ENCODE measurements at places on chromosomes 4 and X.

DNA sequence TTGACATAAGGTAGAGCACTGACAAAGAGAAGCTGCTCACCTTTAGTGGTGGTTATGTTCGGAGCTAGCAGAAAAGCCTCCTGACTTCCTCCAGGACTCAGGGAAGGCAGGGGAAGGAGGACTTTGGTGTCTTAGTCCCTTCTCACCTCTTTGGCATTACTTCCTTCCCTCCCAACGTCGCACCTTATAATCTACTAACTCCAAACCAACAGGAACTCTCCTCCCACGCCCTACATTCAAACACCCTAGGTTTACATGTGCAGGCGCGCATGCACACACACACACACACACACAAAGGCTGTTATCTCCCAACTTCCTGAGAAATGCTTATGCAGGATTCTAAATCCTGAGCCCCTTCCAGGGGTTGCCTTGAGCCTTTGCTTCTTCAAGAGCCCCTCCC is 157.7 kb upstream of the STS start:
- no peak for DNase-seq

GRCh38 chr4:105657117-105657765 is 51.2 kb downstream of the INTS12 start:
- no peak for DNase-seq

DNA sequence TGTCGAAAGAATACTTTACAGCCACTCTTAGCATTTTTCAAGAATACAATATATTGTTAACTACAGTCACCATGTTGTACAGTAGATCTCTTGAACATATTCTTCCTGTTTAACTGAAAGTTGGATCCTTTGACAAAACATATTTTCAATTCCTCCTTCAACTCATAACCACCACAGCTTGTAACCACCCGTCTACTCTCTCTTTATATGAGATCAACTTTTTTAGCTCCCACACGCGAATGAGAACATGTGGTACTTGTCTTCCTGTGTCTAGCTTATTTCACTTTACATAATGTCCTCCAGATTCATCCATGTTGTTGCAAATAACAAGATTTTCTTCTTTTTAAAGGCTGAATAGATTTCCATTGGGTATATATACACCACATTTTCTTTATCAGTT is 338.3 kb upstream of the IGFBP7 start:
- no peak for DNase-seq

GRCh38 chr4:83013902-83014301 is 3.3 kb upstream of the LIN54 start:
- DNase-seq = no peak

DNA sequence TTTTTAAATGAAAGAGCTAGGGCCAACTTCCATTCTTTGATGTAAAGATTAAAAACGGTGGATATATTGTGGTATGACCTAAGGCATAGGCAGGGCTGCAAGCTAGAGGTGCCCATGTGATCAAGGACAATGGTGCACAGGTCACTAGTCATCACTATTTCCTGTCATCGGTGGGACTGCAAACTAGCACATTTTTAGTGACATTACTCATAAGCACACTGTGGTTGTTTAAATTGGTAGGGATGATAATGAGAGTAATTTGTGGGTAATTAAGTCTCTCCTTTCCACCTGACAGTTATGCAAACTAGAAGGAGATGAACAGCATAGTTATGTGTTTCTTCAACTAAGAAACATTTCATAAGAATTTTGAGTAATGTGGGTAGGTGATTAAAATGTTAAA is 85.4 kb downstream of the GPRIN3 start:
- no peak for DNase-seq

DNA sequence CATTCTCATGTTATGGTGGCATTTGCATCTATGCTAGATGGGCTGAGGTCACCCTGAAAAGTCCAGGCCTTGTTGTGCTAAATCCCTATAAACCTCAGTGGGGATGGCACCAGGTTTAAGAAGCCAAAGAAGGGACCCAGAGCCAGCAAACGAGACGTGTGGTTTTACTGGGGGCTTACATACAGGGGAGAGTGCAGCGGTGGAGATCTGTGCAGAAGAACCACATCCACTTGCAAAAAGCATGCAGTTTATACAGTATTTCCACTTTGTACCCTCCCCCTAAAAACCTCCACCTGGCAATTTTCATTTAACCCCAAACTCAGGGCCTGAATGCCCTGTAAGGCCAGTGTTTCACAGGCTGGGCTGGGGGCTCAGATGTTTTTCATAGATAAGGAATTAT is 134.9 kb upstream of the GATB start:
- DNase-seq = no peak

- DNase-seq = peak; percentile 3
Observed at GRCh38 chrX:103175944-103176753, 38.8 kb upstream of the BEX4 start.

DNA sequence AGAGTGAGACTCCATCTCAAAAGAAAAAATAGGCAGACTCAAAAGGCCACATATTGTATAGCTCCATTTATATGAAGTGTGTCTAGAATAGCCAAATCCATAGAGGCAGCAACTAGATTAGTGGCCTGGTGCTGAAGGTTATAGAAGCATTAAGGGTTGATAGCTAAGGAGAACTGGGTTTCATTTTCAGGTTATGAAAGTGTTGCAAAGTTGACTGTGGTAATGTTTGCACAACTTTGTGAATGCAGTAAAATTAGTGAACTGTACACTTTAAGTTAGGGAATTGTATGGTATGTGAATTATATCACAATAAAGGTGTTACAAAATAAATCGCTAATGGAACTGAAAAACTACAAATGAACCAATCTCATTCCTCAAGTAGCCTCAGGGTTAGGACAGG is 28.3 kb downstream of the TXLNG start:
- no peak for DNase-seq

DNA sequence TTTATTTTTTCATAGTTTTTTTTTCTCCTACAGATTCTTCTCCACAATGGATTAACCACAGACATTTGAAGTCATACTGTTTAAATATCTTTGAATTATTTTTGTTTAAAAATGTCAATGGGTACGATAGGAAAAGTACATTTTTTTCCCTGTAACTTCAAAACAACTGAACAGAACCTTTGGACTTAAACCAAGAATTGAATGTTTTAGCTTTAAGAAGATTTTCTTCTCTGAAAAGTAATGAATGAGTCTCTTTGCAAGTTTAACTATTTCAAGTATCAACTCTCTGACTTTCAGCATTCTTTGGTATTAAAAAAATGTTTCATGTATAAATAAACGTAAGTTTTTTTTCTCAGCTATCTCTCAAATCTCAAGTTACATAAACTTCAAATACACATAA is 364.3 kb downstream of the FBXO8 start:
- no peak for DNase-seq

GRCh38 chr4:83150653-83151330 is 36.3 kb upstream of the PLAC8 start:
- DNase-seq = no peak

DNA sequence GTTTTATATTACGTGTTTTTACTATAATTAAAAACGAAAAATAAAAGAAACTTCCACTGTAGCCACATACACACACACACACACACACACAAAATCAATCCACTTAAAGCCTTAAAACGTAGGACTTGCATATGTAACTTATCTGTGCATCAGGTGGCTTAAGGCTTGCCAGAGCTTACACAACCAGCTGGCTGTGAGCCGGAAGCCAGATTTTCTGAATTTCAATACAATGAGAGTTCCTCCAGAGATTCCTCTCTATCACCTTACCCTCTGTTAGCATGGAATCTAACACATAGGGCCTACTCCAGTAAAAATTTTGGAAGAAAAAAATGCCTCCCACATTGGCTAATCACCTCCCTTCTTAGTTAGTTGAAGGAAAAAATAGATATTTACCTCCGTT is 27.9 kb upstream of the SLITRK4 start:
- no peak for DNase-seq

DNA sequence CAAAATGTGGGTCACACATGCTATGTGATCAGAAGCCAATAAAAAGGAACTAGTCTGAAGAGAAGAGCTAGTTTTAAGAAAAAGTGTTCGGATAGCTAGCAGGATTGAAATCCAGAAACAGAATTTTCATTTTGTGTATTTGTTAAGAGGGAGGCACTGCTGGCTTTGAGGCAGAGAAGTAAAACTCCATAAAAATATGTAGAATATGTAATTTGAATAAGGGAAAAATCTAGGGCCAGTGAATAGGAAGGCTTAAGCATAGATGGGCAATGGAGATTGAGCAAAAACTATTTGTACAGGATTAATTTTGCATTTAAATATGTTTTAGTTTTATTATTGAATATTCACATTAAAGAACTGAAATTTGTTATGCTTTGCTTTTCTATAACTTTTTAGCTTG is 399.9 kb upstream of the PITX2 start:
- DNase-seq = no peak

DNA sequence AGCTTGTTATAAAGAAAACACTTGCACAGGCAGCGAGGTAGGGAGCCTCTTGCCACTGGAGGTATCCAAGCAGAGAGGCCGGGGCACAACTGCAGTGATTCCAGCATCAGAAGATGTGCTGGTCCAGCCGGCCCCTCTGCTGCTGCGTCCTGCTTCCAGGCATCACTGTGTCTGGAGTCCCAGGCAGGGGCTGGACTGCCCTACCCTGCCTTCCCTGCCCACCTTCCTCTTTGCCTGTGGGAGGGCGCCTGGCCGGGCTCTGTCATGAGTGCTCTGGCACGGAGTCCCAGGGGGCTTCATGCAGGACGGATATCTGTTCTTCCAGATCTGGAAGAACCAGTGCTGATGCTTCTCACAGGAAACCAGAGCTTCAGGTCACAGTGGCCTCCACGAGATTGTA is 187.6 kb upstream of the PSAPL1 start:
- DNase-seq = no peak

DNA sequence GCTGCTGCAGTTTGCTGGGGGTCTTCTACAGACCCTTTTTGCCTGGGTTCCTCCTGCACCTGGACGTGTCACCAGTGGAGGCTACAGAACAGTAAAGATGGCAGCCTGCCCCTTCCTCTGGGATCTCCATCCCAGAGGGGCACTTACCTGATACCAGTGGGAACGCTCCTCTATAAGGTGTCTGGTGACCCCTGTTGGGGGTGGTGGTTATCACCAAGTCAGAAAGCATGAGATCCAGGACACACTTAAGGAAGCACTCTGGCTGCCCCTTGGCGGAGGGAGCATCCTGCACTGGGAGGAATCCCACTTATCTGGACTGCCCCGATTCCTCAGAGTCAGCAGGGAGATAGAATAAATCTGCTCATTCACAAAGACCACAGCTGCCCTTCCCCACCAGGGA is 218.9 kb upstream of the GALNTL6 start:
- no peak for DNase-seq

GRCh38 chrX:44234541-44234940 is 108.9 kb downstream of the EFHC2 start:
- DNase-seq = no peak

- no peak for DNase-seq
Observed at GRCh38 chrX:138463476-138463875, 248.0 kb downstream of the FGF13 start.

DNA sequence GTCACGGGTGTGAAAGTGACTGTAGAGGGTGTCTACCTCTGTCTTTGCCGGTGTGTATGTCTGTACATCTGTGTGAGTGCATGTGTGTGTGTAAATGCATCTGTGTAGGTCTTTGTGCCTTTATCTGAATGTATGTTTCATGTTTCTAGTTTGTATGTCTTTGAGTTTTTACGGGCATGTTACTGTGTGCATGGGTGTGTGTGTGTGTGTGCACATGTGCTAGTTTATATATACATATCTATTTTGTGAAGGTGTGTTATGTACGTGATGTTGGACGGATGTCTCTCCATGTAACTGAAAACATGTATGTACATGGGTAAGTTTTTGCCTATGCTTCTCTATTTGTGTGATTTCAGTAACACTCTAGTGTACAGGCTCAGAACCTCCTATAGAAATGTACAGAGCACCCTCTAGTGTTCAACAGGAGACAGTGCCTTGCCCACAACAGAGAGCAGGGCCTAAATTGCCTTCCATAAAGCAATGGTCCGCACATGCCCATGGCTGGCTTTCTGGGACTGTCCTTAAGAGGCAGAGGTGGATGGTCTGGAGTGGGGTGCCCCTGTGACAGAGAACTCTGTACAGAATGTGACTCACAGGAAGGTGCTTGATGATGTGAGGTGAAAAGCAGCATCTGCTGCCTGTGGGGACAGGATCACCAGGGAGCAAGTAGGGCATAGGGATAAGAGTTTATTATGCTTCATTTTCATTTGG is 343.5 kb downstream of the RAPGEF2 start:
- no peak for DNase-seq

DNA sequence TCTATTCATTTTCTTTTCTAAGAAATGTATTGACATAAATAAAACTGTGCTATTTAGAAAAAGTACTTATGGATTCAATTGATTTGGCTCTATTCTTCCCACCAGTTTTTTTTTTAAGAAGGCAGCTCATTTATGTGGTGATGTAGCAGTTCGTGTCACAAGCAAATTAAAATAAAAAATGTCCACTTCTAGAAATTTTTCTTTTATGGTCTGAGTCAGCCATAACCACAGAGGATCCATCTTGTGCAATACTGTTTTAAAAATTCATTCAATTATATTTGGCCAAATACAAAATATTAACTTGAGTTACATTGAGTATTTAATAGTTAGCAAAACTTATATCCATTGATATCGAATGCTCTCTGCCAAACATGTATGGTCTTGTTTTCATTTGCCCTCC is 207.9 kb upstream of the FAT1 start:
- no peak for DNase-seq

GRCh38 chrX:72604705-72605104 is 32.1 kb upstream of the HDAC8 start:
- no peak for DNase-seq

GRCh38 chr4:39255871-39256270 is 73.5 kb downstream of the WDR19 start:
- DNase-seq = no peak

DNA sequence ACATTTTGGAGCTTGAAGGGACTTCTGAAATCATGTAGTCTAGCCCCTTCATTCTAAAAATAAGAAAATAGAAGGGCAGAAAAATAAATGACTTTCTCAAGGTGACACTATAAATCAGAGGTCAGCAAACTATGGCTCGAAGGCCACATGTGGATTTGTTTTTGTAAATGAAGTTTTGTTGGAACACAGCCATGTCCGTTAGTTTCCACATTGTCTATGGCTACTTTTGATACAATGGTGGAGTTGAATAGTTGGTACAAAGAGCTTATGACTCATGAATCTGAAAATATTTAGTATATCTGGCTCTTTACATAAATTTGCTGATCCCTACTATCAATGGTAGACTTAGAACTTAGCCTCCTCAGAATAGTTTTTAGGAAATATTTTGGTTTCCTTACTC is 302.4 kb upstream of the PRPS2 start:
- DNase-seq = no peak

- DNase-seq = peak; percentile 25
Observed at GRCh38 chrX:54182194-54182863, 725 bp downstream of the FAM120C start.

DNA sequence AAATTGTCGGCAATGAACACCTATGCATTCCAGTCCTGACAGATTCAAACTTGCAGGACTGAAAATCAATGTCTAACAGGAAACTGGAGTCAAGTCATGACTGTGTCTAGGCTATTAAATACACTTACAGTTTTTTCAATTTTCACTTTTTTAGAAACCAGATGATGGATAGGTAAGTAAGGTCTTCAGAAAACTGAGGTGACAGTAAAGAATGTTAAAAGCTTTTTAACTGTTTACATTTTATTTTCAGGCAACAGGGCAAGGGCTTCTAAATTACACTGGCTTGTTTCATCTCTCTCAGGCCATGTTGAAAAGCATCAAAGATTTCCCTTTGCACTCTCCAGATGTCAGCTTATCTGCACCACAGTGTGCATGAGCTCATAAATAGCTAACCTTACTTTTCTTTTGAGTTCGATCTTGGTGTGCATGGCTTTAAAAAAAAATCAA is 65.2 kb downstream of the SEC24D start:
- DNase-seq = no peak

GRCh38 chr4:123851521-123851920 is 454.9 kb downstream of the SPRY1 start:
- no peak for DNase-seq

GRCh38 chr4:148048598-148048997 is 316.7 kb downstream of the ARHGAP10 start:
- no peak for DNase-seq

All from stimulated activated CD8-positive, alpha-beta memory T cell treated with anti-CD3 and anti-CD28 coated beads, Interleukin-7, amount 100 ng/mL, for 1 hour (primary cell).